ENCODE measurements at places on chromosomes 2 and 18.

DNA sequence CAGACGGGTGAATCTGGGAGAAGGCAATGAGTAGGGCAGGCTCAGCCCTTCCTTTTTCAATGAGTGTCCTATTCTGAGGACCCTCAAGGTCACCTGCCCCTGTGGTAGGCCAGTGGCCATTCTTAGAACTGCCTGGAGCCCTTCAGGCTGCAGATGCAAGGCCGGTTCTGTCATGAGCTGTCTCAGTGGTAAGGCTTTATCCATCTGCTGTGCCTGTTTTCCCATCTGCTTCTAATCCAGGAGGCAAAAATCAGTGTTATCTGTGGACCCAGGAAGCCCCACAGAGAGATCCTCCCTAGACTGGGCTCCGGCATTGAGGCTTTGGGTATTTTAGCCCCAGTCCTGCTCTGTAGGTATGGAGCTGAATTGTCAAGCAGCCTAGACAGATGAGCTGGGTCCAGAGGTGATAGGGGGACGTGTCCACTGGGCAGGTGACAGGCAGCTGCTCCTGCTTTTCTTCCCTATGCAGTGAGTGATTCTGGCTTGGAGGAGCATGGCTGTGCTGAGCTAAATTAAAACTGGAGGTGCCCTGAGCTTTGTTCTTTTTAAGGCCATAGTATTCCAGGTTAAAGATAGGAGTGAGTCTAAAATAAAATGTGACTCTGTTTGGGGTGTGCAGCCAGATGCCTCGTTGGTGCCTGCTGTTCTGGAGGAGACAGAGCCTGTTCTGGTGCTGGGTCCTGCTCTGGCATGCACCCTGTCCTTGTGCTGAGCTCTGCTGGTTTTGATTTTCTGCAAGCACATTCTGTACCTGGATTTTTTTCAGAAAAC is 92.5 kb downstream of the FHOD3 start:
- DNase-seq: no peak

GRCh38 chr18:27863780-27864430 is 313.0 kb downstream of the CDH2 start:
- peak; percentile 77 for DNase-seq

- DNase-seq: peak; percentile 23
Measured at GRCh38 chr18:35130236-35130635, 89.0 kb downstream of the MAPRE2 start.

GRCh38 chr2:29276151-29276550 is 160.9 kb downstream of the CLIP4 start:
- peak; percentile 62 for DNase-seq

DNA sequence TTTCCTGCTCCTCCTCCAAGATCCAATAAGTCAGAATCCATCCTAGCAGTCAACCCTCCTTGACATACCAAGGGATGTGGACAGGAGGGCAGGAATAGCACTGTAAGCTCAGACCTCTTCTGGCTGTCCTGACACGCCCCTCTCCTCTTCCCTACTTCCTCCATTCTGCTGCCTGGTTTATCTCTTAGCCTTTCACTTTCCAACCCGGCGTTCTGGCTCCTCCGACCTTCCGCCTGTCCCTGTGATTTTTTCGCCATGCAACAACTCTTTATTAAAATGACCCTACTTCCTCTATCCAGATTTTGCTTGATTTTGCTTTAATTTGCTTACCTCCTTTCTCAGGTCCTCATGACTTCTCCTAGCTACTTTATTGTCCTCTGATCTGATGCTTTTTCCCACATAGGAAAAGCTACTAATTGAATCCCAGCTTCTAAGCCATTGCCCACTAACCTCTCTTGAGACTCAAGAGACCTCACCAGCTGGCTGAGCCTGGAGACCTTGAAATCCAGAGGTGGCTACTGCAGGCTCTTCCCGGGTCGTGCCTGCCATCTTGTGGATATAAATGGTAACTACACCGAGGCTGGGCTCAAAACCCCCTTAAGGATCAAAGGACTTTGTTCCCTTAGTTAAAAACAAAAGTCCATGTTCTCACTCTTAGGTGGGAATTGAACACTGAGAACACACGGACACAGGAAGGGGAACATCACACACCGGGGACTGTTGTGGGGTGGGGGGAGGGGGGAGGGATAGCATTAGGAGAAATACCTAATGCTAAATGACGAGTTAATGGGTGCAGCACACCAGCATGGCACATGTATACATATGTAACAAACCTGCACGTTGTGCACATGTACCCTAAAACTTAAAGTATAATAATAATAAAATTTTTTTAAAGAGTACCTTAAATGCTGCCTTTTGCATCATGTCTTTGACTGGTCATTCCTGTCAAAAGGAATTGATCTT is 139.4 kb downstream of the AKAIN1 start:
- DNase-seq: peak; percentile 90

DNA sequence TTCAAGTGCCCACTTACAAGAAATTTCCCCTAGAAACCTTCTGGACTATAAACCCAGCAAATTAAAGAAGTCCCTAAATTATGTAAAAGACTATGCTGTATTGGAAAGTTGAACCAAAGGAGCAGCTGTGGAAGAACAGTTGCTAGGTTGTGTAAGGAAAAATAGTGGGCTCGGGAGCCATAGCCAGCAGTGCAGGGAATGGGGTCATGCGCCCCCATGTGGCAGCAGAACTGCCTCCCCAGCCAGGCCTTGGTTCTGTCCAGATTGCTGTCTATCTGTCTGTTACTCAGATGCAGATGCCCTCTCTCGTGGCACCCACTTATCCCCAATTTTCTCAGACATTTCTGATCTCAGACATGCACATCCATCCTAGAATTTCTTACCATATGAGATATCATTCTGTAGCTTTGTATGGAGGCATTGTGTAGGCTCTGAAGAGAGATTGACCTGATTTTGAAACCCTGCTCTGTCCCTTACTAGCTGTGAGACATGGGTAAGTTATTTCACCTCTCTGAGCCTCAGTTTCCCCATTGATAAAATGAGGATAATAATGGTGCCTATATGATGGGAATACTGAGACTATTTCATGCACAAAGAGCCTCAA is 258.3 kb downstream of the SS18 start:
- peak; percentile 70 for DNase-seq

DNA sequence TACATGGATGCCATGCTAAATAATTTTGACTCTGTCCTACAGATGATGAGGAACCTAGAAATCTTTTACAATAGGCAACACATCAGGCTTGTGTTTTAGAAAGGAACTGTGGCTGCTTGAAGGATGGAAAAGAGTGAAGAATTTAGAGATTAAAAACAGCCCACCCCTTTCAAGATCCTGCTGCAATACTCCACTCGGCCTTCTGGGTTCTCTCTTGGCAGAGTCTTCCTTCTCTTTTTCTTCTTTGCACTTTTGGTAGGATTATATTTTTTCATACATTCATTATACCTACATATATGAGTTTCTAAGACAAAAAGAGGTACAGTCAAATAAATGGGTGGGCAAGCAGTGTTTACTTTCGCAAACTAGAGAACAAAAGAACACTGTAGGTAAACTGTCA is 474.3 kb downstream of the ERBB4 start:
- peak; percentile 54 for DNase-seq

GRCh38 chr2:7270011-7270431 is 352.8 kb downstream of the RNF144A start:
- DNase-seq: peak; percentile 90

- no peak for DNase-seq
Measured at GRCh38 chr2:218075975-218076811, 7.1 kb downstream of the RUFY4 start.

DNA sequence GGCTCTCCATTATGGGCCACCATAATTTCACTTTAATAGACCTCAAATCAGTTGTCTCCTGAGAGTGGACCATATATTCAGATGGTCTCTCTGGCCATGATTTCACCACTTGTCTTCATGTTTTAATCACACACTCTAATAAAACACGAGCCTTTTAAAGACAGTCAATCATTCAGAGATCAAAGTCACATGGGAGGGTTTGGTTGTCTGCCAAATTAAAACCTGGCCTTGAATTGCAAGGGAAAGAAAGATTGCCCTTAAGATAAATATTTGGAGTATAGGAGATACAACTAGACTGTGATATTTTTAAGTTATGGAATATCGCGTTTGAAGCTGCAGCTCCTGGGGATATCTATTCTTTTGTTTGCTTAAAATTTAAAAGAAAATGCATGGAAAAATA is 377.8 kb upstream of the DDX18 start:
- no peak for DNase-seq

DNA sequence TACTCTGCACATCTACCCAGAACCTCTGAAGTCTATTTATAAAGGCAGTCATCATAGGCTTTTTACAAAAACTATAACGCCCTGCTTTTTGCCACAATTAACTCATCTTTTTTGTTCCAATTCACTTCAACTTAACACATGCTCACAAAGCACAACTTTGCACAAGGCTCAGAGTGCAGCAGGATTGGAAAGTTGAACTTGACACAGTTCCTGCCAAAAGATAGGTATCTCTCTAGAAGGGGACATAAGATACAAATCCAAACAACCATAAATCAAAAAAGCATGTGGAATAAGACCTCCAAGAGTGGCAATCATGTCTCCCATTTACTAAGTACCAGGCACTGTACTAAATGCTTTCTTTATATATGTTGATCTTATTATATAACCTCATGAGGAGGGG is 36.2 kb downstream of the RPL37A start:
- no peak for DNase-seq

DNA sequence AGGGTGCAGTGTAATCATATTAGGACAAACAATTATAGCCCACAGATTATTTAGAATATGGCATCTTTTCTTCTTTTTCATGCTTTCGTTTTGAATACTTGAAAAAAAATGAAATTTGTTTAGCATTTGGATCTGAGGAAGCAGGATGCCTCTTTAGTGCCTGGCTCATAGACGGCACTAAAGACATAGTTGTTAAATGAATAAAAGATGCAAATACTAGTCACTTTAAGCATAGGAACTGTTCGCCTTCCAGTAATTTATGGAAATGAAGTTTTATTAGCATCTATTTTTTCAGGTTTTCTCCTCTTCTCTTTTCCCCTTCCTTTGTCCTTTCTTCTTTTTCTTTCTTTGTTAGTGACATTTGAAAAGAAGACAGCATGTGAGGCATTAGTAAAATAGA is 80.4 kb downstream of the CHST9 start:
- DNase-seq: no peak

DNA sequence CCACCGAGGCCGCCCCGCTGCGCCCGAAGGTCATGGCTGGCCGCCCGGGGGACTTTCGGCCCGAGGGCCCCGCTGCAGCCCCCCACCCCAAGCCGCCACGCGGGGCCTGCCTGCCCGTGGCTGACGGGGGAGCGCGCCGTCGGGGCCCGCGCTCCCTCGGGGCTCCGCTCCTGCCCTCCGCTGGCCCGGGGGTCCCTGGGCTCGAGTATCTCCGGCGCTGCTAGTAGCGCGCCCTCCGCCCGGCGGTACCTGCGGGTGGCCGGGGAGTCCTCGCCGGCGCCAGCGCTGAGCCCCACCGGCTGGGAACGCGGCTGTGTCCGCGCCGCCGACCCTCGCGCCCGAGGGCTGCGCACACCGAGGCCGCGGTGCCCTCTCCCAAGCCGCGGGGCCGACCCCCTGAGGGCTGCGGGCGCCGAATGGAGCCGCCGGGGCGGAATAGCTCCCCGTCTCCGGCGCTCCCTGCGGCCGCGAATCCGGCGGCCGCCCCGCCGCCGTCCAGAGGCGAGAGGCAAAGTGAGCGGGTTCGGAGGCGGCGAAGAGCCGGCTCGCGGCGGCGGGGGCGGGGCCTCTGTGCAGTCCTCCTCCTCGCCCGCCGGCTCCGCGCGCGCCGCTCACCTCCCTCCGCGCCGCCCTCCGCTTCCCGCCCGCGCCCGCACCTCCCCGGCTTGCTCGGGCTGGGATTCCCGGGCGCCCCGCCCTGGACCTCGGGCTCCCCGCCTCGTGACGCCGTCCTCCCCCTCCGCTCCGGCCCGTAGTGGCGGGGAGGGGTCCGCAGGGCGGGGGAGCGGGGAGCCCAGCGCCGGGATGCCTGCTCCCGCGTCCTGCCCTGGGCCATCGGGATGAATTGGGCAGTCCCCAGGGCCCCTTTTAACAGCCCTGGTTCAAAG is at the start of gene KCNG3:
TSS of gene KCNG3 (minus strand) at position 515 of the 887 bp plus-strand sequence. CDS start at position 34, 481 bp downstream.
- DNase-seq: peak; percentile 87

DNA sequence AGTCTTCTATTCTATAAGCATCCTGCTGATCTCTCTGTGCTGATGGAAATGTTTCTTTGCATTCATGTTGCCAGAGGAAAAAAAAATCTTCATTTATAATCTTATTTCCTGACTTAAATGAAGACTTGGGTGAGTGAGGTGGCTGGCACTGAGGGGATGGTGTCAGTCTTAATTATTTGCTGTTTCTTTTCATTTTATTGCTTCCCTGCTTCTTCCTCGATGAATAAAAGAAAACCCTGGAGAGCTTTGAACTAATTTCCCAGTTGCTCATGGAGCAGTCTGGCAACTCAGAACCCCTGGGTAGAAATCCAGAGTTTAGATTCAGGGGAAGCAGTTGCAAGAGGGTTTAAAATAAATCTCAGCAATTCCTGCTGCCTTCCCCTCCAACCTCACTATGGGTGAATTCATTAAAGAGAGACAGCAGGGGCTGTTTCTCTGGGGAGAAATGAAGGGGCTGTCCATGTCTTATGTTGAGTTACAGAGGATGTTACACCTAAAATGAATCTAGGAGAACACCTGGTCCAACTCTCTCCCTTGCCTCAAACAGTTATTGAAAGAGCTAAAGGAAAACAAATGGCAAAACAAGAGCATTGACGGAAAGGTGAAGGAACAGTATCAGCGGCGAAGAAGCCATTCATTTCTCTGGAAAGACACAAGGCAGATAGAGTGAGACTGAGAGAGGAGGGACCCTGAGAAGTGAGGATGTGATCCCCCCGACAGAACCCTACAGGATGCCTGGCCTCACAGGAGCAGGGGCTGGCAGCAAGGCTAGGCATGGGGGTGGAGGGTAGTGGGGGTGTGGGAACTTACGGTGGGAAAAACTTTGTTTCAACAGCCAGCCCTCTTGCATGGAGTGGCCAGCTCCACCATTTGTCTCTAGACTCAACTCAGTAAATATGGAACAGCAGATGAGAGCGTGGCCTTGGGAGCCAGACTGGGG is 41.0 kb downstream of the SP110 start:
- no peak for DNase-seq

- DNase-seq: no peak
Measured at GRCh38 chr2:238771639-238772038, 76.2 kb upstream of the TWIST2 start.

GRCh38 chr2:239814861-239815601 is 210.1 kb downstream of the NDUFA10 start:
- DNase-seq: no peak

All from NCI-H69 (cell line).